CD4-positive, alpha-beta T cell treated with Interleukin-21 for 1 hour (primary cell): ENCODE measurements at places on chromosomes 3 and 15.

GRCh38 chr3:141105828-141106628 lies 54.9 kb downstream of the SPSB4 start:
- DNase-seq = peak; percentile 68

GRCh38 chr3:147518465-147518864 lies 109.3 kb downstream of the ZIC1 start:
- DNase-seq = no peak

DNA sequence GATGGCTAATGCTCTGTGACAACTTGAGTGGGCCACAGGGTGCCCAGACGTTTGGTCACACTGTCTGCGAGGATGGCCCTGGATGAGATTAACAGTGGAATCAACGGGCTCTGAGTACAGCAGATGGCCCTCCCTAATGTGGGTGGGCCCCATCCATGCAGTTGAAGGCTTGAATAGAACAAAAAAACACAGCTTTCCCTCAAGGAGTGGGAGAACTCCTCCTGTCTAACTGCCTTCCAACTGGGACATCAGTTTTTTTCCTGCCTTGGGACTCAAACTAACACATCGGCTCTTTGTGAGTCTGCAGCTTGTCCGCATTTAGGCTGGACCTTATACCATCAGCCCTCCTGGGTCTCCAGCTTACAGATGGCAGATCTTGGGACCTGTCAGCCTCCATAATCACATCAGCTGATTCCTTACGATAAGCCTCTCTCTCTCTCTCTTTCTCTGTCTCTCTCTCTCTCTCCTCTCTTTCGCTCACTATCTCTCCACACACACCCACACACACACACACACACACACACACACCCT lies 20.8 kb downstream of the FAM174B start:
- no peak for DNase-seq

- no peak for DNase-seq
Observed at GRCh38 chr3:125357837-125358236, 17.3 kb downstream of the ZNF148 start.

DNA sequence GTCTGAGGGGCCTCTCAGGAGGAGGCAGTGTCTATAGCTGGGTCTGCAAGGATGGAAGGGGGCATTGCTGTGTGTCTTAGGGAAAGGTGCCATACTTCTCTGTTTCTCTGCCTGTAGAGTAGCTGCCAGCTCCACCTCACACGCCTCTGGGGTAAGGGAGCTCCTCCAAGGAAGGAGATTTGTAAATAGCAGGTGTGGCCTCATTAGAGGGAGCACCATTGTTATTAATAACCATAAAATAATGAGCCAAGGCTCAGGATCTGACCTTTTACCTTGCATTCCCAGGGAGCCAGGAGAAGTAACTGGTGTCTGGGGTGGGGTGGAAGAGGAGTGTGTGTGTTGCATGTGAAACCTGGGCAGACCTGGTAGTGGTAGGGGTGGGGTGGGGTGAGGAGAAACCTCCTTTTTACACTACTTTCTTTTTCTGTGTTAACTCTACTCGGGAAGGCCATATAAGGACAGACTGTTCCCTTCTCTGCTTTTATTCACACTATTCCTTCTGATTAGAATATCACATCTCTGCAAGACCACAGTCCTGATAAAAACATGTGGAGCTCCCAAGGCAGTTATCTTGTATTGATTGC lies 2.2 kb upstream of the C15orf39 start:
- DNase-seq = no peak

DNA sequence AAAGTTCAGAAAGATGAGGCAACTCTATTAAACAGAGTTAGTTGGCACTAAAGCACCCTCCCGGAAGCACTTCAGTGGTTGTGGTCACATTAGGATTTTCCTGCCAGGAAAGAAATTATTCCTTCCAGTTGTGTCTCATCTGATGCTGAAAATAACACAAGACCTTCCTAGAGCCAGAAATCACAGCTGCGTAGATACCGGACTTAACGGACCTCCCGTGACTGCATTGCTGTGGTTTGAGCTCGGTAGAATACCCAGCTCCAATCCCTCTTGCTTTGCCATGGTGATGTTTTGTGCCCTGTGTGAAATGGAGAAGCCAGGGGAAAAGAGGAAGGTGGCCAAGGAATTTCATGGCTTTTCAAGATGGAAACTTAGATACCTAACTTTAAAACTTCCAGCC lies 215.0 kb upstream of the IGF1R start:
- DNase-seq = no peak

DNA sequence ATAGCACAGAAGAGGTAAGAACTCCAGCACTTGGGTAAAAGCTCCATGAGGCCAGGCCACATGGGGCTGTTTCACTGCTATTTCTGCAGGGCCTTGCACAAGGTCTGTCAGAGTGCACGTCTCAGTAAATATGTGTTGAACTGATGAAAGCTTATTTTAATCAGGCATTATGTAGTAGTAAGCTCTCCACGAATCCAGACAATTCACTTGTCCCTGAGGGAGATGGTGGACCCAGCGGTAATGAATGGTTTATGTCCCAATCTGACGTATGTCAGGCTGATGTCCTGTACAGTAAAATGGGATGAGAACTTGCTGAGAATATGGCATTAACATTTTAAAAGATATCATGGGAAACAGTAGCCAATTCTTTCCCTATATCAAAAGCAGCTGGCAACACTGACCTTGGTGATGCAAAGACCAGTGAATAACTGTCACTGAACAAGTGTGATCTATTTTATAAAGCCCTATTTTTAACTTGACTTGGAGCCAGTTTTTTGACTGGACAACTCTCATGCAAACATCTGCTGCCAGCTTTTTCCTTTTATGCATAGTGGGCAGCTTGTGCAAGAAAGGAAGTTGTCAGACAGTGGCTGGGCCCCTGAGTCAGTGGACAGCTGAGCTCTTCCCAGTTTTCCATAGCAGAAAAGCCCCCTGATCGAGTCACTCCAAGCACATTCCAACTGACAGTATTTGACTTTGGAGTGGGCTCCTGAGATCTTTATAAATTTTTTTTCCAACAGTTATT lies 519.8 kb upstream of the MDFIC2 start:
- no peak for DNase-seq
